DMS79 (cell line): ENCODE measurements at places on chromosomes 11 and 22.

- DNase-seq: no peak
Measured at GRCh38 chr11:130150790-130151189, 8.8 kb upstream of the ST14 start.

DNA sequence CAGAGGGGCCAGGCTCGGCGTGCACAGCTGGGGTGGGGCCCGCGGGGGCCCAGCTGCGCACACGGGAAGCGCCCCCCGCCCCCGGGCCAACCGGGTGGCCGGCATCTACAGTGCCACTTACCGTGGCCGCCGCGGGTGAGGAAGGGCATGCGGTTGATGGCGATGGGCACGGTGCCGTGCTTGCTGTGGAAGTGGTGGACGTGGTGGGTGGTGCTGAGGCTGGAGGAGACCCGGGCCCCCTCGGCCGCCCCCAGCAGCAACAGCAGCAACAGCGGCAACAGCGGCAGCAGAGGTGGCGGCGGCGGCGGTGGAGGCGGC, 51.4 kb downstream of the SLC22A12 start:
- DNase-seq: no peak

GRCh38 chr11:113730887-113731726, 25.0 kb upstream of the TMPRSS5 start:
- peak; percentile 26 for DNase-seq

DNA sequence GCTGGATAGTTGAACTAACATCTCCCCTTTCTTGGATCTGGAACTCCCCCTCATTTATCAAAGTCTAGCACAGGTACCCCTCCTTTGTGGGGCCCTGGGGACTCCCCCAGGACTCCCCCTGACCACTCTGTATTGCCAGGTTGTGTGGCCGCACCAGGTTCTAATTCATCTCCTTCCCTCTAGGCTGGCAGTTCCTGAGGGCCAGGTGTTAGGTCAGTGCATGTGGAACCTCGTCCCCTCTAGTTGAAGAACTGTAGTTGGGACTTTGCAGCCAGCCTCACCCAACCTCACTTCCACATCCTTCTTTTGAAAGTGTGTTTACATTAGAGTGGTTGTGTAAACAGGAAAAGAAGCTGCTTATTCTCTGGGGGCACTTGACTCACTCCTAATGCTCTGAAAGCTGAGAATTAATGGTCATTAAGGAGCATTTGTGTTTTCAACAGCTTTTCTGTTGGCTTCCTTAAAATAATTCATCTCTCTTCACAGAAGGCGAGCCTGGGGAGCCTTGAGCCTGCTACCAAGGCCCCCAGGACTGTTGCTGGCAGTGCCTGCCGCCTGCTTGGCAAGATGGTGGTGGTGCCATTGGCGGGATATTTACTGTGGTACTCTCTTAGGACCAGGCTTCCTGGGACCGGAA, 11.8 kb downstream of the UPB1 start:
- DNase-seq: peak; percentile 73

GRCh38 chr11:44067266-44067665, 1.2 kb downstream of the ACCS start:
- DNase-seq: no peak

- DNase-seq: no peak
Measured at GRCh38 chr22:38448945-38449745, 5.9 kb downstream of the KCNJ4 start.
